ENCODE measurements at places on chromosomes 1 and 21.

DNA sequence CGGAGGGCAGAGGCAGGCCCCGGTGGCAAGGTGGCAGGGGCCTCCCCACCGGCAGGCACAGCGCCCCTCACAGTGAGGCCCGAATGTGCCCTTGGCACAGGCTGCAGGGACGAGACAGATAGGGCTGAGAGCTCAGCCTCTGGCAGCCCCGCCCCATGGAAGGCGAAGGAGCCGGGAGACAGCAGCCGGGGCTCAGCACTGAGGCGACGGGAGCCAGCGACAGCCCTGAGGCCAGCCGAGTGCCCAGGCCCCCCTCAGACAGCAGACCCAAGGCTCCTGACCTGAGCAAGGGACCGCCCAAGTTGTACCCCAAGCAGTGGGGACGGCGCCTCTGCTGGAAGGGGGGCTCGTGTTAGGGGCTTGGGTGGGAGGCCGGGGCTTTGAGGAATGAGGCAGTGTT, 43.1 kb downstream of the ARHGEF16 start:
- DNase-seq: no peak

GRCh38 chr1:171622152-171622462, at the start of gene MYOCOS:
TSS of gene MYOCOS (plus strand) at chr1:171622243. CDS start at chr1:171623884, 1,641 bp downstream.
- no peak for DNase-seq

- DNase-seq: no peak
Observed at GRCh38 chr1:53919675-53920066, 25.7 kb downstream of the DIO1 start.

DNA sequence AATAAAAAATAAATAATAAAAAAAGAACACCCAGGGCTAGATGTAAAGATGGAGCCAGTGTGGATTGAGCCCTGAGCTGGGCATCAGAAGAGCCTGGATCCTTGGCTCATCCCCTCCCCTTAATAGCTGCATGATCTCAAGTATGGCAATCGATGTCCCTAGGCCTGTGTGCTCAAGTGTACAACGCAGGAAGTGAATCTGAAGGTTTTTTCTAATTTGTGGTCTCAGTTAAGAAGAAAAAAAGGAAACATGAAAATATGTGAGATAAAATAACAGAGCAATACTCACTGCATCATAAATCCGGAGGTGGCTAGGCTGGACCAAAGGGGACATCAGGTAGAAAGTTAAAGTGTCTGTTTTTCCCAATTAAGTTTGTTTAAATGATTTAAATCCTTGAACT, 47.3 kb upstream of the SLC44A3 start:
- DNase-seq: no peak

Measured in T-helper 2 cell (primary cell).